ENCODE measurements at places on chromosomes 6 and 20.

GRCh38 chr20:62352402-62353288 is 14.5 kb downstream of the LAMA5 start:
- no peak for DNase-seq

GRCh38 chr6:9461188-9461587 is 953.7 kb downstream of the TFAP2A start:
- no peak for DNase-seq

DNA sequence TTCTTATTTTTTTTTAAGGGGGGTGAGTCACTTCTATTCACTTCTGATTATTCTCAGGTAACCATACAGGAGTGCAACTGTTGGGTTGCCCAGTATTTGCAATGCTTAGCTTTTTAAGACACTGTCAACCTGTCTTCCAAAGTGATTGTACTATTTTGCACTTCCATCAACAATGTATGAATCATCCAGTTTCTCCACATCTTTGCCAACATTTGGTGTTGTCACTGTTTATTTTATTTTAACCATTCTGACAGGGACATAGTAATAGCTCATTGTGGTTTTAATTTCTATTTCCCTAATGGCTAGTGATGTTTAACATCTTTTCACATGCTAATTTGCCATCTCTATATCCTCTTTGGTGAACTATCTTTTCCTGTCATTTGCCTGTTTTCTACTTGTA is 1.4 kb upstream of the SLC13A3 start:
- DNase-seq: no peak

DNA sequence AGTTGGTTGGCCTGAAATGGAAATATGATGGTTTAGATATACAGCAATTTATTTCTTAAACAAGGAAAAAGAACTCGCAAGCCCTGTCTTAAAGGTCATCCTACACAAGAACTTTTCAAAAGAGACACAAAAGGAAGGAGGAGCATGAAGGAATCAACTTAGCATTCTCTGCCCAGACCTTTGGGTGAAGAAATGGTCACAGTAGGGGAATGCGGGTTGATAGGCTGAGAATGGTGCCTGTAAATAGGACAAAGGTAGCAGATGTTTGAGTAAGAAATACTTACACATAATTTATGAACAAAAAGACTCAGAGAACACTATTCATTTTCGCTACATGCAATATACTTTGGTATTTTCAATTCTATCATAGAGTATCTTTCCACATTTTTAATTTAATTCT is 15.0 kb downstream of the ADGRF5 start:
- no peak for DNase-seq

DNA sequence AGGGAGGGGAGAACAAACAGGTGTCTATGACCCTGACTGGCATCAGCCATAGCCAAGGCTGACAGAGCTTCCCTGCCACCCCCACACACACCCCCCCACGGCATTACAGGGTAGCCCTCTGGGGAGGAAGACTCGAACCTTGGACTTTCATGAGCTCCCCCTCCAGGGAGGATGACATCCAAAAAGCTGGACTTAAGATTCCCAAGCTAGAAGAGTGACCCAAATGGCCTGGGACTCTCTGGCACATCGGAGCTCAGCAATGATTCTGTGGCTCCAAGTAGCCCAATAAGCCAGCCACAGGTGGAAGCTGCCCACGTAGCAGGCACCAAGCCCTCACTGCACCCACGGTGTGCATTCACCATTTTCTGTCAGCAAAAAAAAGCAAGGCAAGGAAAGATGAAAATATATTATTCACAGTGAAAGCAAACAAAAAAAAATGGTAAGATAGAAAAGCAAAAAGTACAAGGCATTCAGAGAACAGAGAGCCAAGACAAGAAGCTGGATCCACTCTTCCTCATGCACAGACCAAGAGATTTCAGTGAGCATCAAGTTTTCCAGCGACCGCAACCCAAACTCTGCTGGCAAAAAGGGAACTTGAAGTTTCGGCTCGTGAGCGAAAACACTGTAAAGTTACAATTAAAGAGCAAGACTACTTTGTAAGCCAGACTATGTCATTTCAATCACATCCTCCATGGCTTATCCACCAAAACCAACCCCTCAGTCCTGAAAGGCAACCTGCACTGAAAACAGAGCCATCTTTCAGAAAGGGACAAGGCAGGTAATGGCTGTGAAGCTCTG is 10.9 kb downstream of the JAG1 start:
- no peak for DNase-seq

- no peak for DNase-seq
These were observed 32.0 kb upstream of the SYNDIG1 start for GRCh38 chr20:24437196-24438082.

DNA sequence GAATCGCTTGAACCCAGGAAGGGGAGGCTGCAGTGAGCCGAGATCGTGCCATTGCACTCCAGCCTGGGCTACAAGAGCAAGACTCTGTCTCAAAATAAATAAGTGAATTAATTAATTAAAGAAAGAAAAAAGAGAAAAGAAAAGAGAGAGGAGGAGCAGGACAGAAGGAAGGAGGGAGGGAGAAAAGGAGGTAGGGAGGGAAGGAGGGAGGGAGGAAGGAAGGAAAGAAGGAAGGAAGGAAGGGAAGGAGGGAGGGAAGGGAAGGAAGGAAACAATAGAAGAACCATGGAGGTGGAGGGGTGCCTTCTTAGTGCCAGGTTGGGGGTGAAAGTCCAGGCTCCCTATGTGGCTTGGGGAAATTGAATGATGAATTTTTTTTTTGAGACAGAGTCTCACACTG is 6.5 kb upstream of the AHCY start:
- DNase-seq: no peak

DNA sequence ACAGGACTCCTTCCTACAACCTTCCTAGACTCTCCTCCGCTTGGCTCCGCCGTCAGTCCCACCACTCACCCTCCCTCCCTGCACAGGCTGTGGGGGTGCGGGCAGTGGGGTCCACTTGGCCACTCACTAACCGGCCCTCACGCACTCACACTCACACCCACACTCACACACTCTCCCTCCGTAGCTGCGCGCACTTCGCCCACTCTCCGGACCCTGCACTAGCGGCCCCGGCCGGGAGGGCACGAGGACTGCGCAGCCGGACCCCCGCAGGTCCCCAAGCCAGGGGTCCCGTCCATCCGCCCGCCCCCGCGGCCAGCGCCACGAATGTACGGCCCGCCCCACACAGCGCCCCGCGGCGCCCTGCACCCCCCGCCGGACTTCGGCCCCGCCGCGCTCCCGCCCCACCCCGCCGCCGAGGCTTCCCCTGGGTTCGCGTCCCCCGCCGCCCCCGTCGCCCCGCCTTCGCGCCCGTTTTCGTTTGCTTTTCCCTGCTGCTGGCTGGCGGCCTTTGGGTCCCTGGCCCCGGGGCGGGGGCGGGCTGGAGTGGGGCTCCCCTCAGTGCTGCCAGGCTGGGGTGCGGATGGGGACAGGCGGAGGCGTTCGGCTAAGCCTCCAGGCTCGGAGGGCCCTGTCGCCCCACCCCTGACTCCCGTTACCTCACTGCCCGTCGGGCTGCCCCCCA is 23.0 kb upstream of the SLC22A7 start:
- DNase-seq: peak; percentile 82

GRCh38 chr6:24145690-24146131 is 19.7 kb downstream of the NRSN1 start:
- no peak for DNase-seq

DNA sequence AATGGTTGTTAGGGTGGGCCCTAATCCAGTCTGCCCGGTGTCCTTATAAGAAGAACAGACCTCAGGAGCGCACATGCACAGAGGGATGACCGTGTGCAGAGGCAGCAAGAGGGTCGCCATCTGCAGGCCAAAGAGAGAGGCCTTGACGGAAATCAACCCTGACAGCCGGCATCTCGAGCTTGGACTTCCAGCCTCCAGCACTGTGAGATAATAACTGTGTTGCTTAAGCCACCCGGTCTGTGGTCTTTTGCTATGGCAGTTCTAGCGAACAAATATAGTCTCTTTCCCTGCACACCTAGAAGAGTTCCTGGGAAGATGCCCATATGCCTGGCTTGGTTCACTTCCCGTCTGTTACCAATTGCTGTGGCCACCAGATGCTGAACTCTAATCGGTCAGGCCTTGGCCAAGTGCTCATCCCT is 35.3 kb upstream of the PTGIS start:
- DNase-seq: no peak

- no peak for DNase-seq
These were observed 235.9 kb downstream of the BTBD3 start for GRCh38 chr20:12153628-12154027.

GRCh38 chr6:122476131-122476530 is 4.5 kb upstream of the SERINC1 start:
- DNase-seq: no peak

DNA sequence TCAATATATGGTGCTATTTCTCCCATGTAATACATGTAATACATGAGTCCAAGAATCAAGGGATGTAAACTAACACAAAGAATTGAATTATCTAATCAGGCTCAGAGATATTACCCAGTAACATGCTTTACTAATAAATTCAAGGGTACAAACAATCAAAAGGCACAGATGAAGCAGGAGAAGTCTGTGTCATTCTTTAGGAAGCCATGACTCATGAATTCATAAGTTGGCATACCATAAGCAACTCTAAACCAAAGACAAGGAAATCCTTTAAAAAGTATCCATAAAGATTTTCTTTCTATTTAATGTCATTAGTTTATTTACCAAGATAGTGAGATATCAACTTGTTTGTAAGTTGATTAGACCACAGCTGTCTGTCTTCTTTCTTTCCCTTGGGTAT is 446.0 kb upstream of the IMPG1 start:
- DNase-seq: no peak

- DNase-seq: no peak
These were observed 56.0 kb downstream of the MDN1 start for GRCh38 chr6:89763550-89763949.

GRCh38 chr20:51800872-51801121 is 1.5 kb downstream of the SALL4 start:
- no peak for DNase-seq

DNA sequence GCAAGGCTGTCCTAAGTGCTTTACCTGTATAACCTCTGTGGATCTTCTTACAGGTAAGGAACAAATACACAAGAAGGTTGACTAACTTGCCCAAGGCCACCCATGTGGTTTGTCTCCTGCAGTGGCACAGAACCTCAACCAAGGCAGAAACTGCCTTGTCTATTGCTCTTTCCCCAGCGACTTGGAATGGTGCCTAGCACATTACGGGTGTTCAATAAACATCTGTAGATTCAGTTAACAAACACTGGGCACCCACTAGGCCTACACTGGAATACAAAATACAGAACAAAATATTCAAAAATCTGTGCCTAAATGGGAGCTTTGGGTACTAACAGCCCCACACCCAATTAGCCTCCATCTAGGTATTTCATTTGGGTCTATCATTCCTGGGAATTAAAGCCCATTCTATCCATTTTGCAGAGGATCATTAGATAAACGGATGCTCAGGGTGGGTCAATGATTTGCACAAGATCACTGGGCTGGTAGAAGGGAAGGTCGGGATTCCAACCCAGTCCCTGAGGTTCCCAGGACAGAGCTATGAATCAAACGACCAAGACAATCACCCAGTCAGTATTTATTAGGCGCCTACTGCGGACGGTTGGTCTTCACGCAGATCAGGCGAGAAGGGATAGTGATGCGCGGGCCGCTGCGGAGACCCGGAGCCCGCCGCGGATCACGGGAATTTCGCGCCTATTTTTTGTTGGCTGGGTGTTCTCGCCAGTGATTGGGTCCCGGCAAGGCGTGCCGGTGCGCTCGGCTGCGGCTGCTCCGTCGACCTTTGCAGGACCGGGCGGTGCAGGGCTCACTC is at the start of gene STK35:
Gene STK35 (plus strand): TSS at position 771 of the 808 bp plus-strand sequence. CDS start 55 bp downstream, outside the sequence.
- peak; percentile 82 for DNase-seq

GRCh38 chr6:33217246-33217645 is 8.9 kb downstream of the RING1 start:
- peak; percentile 1 for DNase-seq

DNA sequence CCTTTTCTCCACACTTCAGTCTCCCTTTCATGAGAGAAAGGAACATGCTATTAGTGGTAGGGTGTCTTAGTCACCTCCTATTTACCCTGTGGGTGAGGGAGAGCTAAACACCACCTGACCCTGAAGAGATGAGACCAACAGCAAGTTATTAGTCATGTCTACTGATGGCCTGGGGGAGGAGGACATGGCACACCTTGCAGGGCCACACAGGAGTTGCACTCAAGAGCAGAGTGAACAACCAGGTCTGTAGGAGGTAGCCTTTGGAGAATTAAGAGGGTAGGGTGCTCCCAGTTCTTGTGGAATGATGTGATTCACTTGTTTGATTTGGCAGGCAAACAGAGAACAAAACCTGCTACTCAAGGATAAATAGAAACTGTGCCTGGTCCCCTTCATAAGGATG is 82.7 kb upstream of the FABP7 start:
- no peak for DNase-seq

GRCh38 chr6:17102258-17102870 is 514 bp downstream of the STMND1 start:
- DNase-seq: no peak

GRCh38 chr6:88855541-88856147 is 107.8 kb downstream of the RNGTT start:
- DNase-seq: no peak

DNA sequence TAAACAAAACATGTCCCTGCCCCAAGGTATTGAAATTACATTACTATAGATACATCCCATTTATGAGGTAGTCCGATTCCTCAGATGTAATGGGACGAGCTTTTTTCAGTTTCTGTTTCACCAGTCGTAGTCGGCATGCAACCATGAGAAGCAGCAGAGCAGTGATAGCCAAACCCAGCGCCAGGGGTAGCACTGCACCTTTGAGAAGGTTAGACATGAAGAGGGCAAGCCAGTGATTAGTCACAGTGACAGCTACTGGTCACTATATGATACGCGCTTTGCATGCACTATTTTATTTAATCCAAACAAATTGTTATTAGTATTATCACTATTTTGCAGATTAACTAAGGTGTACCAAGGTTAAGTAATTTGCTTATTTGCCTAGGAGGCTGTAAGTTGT is 43.7 kb downstream of the LRP11 start:
- DNase-seq: no peak

GRCh38 chr6:11637266-11637665 is 99.7 kb downstream of the TMEM170B start:
- no peak for DNase-seq

DNA sequence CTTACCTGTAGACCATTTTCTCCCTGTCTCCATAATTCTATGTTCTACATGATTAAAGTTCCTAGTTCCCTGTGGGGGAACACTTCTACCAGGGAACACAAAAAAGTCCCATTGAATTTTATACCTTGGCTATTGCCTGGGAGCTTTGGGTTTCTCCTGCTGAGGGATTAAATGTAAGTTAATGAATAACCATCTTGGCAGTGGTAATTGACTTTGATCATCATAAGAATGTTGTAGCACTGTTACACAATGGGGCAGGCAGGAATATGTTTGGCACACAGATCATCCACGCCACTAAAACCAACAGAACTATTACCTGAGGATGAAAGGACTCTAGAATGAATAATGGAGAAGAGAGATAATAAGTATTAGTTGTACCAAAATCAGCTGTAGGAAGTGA is 1106.2 kb upstream of the GJE1 start:
- DNase-seq: no peak

Data from GM20000 (cell line).